NCI-H526 treated with DMSO at 0.1 percent for 48 hours (cell line): ENCODE measurements at places on chromosomes 13 and 19.

GRCh38 chr13:98326291-98326690 lies 149.2 kb upstream of the RNF113B start:
- DNase-seq, result peak; percentile 89

DNA sequence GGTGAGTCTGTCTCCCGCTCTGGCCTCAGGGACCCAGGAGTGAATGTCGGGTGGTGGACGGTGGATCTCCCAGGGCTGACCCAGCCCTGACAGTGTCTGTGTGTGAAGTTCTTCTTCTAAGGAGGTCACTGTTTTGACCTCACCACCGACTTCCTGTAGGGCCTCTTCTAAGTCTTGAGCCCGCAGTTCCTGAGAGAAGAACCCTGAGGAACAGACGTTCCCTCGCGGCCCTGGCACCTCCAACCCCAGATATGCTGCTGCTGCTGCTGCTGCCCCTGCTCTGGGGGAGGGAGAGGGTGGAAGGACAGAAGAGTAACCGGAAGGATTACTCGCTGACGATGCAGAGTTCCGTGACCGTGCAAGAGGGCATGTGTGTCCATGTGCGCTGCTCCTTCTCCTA lies at the start of gene SIGLEC7:
SIGLEC7 (plus strand) TSS at position 183 of the 400 bp plus-strand sequence; CDS start at position 252, 69 bp downstream.
- no peak for DNase-seq

GRCh38 chr19:33405553-33406461 lies 32.3 kb downstream of the CEBPG start:
- DNase-seq, result no peak

- DNase-seq, result no peak
Observed at GRCh38 chr13:113238536-113238935, 29.1 kb downstream of the CUL4A start.

DNA sequence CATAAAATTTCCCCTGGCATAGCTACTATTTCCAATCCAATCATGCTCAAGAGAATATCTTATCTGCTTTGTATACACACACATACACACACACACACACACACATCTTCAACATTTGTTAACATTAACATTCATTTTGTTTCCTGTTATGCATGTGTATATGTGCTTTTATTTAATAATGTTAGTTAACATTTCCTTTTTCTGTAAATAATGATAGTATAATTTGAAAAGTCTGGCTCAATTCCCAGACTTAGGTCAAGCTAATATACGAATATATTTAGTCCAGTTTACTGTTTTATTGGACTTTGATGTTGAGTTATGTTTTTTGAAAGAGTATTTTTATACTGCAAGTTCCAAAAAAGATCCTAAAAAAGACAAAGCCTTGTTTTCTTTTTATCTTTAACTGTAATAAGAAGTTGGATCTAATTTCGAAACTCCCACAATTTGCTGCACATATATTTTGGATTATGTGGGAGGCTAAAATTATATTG lies 1072.4 kb downstream of the EFNB2 start:
- no peak for DNase-seq

DNA sequence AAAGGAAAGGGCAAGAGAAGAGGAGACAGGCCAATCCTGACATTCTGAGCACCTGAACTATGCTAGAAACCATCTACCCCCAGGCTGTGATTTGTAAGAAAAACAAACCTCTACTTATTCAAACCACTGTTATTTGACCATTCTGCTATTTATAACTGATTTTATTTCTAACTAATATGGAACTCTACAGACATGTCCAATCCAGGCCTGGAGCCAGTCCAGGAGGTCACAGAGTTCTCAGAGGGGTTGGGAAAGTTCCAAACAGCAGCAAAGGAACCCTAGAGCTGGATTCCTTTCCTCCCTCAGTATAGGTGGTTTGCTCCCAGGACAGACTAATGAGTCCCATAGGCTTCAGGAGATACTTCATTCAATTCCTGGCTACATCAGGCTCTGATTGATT lies 24.2 kb downstream of the SIAH3 start:
- DNase-seq, result no peak

DNA sequence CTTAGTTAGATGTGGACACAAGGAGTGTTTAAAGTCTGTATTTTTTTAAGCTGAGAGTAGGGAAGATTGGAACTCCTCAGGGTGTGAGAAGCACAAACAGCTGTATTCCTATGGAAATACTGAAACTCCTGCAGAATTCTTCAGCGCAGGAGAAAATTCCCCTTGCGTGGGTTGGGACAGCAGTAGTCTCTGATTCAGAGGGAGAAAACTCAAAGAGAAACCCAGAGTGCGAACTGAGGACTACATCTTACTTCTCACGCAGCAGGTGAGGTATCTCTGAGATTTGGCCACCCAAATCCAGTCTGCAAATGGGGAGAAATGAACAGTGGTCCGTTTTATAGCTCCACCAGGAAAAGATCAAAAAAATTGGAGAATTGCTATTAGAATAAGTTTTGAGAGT lies 60.9 kb downstream of the FRY start:
- no peak for DNase-seq
